ENCODE measurements at places on chromosomes 11 and 22. TPM values are rescaled to one million over a fixed set of nuclear protein-coding genes. Genes with fewer than 3 reads are reported as not detected.

The OR51B4 gene
- total RNA-seq: not detected

GRCh38 chr11:20097319-20098221 lies 62.7 kb downstream of the DBX1 start:
- DNase-seq: no peak

DNA sequence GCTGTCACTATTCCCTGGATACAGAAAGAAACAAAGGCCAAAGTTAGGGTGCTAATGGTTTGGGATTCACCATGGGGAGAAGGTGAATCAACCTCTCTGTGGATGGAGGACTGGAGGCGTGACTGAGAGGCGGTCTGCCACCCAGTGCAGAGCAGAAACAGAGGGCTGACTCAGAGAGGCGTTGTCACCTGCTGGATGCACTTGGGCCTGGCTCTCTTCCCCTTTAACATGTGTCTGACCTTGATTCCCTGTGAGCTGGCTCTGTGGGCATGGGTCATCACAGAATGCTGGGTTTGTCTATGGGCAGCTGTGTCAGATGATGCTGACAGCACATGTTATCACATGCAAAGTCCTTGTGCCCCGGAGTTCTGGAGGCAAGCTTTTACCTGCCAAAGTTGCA lies 75.9 kb downstream of the LDLRAD3 start:
- no peak for DNase-seq

- no peak for DNase-seq
These were observed 21.9 kb downstream of the SCUBE1 start for GRCh38 chr22:43320943-43321900.

DNA sequence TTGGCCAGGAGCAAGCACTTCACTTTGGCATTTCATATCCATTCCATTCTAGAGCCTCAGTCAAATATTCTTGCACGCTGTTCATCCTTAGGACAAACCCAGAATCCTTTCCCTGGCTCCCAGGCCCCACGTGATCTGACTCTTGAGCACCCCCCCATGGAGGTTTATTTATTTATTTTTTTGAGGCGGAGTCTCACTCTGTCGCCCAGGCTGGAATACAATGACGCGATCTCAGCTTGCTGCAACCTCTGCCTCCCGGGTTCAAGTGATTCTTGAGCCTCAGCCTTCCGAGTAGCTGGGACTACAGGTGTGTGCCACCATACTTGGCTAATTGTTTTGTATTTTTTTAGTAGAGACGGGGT lies 12.7 kb upstream of the TSGA10IP start:
- no peak for DNase-seq

GRCh38 chr11:107928046-107928766 lies at the start of gene RAB39A:
TSS of gene RAB39A (plus strand) at chr11:107928448. CDS start at chr11:107928569, 121 bp downstream.
- DNase-seq: peak; percentile 81

DNA sequence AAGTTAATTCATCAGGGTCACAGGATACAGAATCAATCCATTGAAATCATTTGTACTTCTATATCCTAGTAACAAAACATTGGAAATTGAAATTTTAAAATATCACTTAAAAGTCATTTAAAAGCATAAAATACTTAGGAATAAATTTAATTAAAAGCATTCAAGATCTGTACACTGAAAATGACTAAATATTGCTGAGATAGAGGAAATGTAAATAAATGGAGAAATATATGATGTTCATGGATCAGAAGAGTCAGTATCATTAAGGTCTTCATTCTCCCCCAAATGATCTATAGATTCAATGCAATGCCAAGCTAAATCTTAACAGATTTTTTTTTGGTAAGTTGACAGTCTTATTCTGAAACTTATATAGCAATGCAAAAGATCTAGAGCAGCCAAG lies 49.8 kb downstream of the RRP8 start:
- DNase-seq: no peak

- no peak for DNase-seq
These were observed 36.9 kb upstream of the RAB1B start for GRCh38 chr11:66231561-66231960.

- DNase-seq: no peak
These were observed 21.9 kb upstream of the QSER1 start for GRCh38 chr11:32870676-32871075.

DNA sequence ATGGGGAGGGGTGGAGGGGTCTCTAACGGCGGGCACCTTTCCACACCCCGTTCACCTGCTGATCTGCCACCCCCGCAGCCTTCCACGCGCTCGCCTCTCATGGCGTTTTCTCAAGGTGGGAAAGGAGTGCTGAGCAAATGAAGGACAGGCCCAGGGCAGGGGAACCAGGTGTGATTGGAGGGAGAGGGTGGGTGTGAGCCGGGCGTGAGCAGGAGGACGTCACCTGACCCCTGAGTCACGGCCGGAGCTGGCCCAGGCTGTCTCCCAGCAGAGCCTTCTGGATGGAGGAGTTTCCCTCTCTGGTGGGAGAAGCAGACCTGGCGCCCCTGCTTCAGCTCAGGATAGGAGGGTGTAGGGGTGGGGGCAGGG lies 14.0 kb upstream of the ARHGAP8 start:
- no peak for DNase-seq

DNA sequence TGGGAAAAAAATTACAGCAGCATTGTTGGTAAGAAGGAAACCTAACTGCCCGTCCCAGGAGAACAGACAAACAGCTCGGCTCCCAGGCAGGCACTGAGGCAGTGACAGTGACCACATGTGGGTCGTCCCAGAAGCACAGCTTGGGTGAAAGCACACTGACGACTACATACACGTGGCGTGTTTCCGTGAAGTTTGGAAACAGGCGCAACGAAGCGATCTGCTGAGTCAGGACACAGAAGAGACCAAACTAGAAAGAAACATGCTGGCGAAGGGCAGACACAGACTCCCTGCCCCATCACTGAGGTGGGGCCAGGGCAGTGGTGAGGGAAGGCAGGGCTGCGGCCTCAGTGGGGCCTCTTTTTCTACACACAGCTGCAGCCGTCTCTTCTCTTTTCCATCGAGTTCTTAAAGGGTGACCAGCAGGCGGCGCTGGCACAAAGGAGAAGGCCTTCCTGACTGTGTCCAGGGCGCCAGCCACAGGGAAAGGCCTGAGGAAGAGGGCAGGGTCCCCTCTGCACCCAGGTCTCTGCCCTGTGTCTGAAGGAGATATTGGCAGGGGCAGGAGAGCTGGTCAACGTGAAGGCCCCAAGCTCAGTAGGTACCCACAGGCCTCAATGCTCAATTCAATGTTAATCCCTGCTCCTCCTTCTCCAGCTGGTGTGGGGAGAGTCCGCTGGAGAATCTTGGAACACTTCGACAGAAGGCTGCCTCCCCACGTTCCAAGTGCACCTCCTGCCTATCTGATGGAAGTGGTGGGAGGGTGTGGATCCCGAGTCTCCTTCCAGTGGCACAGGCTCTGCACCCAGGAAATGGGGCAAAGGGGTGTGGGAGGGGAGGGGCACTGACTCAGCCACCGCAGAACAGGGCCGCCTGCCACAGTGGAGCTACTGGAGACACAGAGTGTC lies 19.9 kb downstream of the CARS1 start:
- DNase-seq: peak; percentile 74
